ENCODE measurements at places on chromosomes 13 and 19.

- DNase-seq: no peak
Observed at GRCh38 chr19:35522745-35523327, 5.3 kb downstream of the SBSN start.

- no peak for DNase-seq
Observed at GRCh38 chr13:59744747-59745391, 418.9 kb downstream of the DIAPH3 start.

DNA sequence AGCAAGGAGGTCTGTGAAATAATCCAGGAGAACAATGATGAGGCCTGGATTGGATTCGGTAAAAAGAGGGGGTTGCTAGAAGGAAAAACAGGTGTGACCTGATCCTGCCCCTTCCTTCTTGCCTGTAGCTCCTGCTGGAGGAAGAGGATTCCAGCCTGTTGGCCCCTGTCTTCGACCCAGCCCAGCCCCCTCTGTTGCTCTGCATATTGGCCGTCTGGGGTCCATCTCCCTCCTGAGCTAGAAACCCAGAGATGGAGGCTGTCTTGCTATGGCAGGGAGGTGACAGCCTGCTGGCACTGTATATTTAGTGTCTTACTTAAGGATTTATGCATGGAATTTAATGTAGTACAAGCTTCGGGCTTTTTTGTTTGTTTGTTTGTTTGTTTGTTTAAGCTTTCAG lies 6.6 kb downstream of the DMRTC2 start:
- no peak for DNase-seq

DNA sequence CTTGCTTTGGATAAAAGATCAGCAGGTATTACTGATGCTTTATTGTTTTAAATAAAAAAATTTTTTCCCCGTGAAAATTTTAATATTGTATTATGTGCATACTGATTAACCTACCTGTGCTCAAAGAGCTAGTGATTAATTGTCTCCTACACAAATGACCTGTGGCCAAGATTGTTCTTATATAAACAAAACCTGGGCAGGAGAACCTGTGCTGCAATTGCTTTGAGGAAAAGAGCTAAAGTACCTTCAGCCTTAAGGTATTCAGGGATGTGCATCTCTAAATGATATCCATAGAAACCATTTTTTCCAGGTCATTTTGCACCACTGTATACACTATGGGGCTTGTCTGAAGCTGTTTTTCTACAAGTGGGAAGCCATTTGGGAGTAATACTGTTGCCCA lies 1.2 kb downstream of the FRY start:
- DNase-seq: no peak

GRCh38 chr19:33047422-33047821 lies 17.3 kb downstream of the RHPN2 start:
- no peak for DNase-seq

GRCh38 chr13:33483471-33483870 lies 197.9 kb upstream of the STARD13 start:
- DNase-seq: no peak

- no peak for DNase-seq
Observed at GRCh38 chr19:3669082-3669946, 31.0 kb downstream of the PIP5K1C start.

GRCh38 chr19:34512254-34512822 lies 30.8 kb downstream of the WTIP start:
- DNase-seq: no peak

- peak; percentile 80 for DNase-seq
Observed at GRCh38 chr19:31340042-31341025, 8.9 kb downstream of the TSHZ3 start.

DNA sequence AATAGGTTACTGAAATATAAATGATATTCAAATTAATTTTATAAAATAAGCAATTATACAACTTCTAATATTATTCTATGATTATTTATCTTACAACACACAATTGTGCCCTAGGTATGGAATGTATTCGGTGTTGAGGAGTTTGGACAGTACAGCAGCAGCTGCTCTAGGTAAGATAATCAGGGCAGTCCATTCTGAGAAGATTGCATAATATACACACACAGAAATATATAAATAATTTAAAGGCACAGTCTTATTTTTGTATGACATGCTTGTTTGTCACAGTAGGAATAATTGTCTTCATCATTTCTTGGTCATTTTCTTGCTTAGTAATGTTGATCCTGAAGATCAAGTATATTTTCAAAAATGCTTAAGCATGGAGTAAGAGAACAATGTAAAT lies 849.4 kb upstream of the MIR17HG start:
- no peak for DNase-seq

- DNase-seq: peak; percentile 62
Observed at GRCh38 chr19:35142606-35143230, 337 bp upstream of the FXYD7 start.

GRCh38 chr19:36514012-36514612 lies 14.0 kb downstream of the ZNF260 start:
- DNase-seq: no peak

- DNase-seq: no peak
Observed at GRCh38 chr13:71491010-71491409, 376.0 kb downstream of the DACH1 start.

GRCh38 chr19:1675633-1676350 lies 23.4 kb upstream of the TCF3 start:
- no peak for DNase-seq

GRCh38 chr13:101258071-101258470 lies 158.2 kb downstream of the NALCN start:
- DNase-seq: no peak

All from NCI-H1105 (cell line).